ENCODE measurements at places on chromosomes 12 and 14. TPM values are rescaled to one million over a fixed set of nuclear protein-coding genes. Genes with fewer than 3 reads are reported as not detected.

The RCOR1 gene
- total RNA-seq = 40.0 TPM

The HAL gene
- total RNA-seq = not detected

The KLRB1 gene
- not detected for total RNA-seq

The RECQL gene
- 20.6 TPM for total RNA-seq

The ACADS gene
- 1.2 TPM for total RNA-seq

The MYO1A gene
- total RNA-seq = not detected

DNA sequence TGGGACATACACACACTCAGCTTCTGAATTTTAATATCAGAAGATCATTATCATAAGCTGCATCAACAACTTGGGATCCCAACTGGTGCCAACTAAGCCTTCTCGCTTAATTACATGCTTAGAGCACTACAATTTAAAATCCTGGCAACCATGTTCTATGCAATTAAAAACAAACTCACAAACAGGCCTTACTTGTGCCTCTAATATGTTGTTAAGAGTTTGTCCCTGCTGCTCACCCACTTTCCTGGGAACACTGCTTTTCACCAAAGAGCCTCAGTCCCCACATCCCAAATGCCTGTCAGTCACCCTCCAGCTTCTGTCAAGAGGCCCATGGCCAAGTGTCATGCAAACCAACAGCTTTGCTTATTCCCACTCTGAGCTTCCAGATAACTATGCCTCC is 69.7 kb downstream of the TTC9 start:
- no peak overlapping the region for H3K4me3 ChIP-seq
- DNase-seq = no peak
- H3K27me3 ChIP-seq = no peaks in the 10 kb centered on the region
- no peak overlapping the region for H3K27ac ChIP-seq

DNA sequence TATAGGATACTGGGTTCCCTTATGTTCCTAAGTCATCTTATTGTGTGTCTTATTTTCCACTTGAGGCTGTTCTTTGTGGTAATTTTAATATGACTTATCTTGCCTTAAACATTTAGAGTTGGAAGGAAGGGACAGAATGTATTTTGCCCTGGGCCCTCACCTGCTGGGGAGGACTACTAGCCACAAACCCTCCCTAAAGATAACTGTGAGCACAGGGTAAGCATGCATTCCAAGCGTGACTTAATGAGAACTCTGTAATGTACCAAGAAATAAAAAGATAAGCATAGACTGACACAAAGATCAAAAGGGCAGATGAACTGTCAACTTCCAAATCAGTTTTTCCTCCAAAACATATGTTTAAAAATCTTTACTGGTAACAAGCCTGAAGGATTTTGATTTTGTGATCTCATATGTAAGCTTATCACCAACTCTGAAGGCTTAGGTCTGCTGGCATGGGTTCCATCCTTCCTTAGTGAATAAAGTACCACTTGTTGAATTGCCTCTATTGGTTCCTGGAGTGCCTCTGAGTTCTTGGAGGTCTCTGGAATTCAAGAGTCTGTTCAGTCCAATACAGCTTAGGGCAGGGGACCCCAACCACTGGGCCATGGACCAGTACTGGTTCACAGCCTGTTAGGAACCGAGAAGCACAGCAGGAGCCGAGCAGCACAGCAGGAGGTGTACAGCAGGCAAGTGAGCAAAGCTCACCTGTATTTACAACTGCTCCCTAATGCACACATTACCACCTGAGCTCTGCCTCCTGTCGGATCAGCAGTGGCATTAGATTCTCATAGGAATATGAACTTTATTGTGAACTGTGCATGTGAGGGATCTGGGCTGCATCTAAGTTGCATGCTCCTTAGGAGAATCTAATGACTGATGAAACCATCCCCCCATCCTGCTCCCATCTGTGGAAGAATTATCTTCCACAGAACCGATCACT is 29.8 kb upstream of the NFYB start:
- H3K4me1 ChIP-seq = no peaks in the 10 kb centered on the region
- no peak overlapping the region for H3K4me3 ChIP-seq
- H3K27me3 ChIP-seq = no peaks in the 10 kb centered on the region
- DNase-seq = no peak
- no peak overlapping the region for H3K27ac ChIP-seq

DNA sequence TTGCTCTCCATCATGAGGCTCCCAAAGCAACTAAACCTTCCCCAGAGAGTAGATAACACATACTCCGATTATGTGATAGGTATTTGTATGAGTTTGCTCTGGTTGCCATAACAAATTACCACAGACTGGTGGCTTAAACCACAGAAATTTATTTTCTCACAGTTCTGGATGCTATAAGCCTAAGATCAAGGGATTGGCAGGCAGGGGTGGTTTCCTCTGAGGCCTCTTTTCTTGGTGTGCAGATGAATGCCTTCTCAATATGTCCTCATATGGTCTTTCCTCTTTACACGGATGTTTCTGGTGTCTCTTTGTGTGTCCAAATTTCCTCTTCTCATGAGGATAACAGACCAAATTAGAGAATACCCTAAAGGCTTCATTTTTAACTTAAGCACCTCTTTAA is 285.8 kb upstream of the GRIP1 start:
- no peak overlapping the region for H3K4me3 ChIP-seq
- DNase-seq = no peak
- H3K4me1 ChIP-seq = no peaks in the 10 kb centered on the region

DNA sequence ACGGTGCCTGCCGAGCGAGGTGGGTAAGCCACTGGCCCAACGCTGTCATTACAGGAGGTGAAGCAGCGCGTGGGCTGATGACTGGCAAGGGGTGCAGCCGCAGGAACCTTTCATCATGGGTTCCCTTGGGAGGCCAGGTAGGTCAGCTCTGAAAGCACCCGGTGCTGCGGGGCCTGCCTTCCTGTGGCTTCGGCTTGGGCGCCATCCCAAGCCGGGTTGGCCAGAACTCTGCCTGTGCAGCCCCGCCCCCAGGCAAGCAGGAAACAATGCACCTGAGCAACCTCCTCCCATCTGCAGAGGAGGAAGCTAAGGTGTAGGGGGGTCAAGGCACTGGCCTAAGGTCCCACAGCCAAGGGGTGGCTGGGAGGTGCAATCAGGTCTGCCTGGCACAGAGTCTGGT is 20.0 kb upstream of the HHIPL1 start:
- no peak overlapping the region for H3K4me3 ChIP-seq
- no peaks in the 10 kb centered on the region for H3K4me1 ChIP-seq
- H3K27ac ChIP-seq = no peak overlapping the region
- DNase-seq = no peak
- H3K36me3 ChIP-seq = no peaks in the 10 kb centered on the region

GRCh38 chr14:36151335-36151734 is 25.2 kb downstream of the PTCSC3 start:
- H3K4me3 ChIP-seq = no peak overlapping the region
- DNase-seq = no peak
- H3K27ac ChIP-seq = no peak overlapping the region
- H3K36me3 ChIP-seq = no peaks in the 10 kb centered on the region

- H3K27ac ChIP-seq = no peak overlapping the region
- no peaks in the 10 kb centered on the region for H3K27me3 ChIP-seq
- H3K36me3 ChIP-seq = no peaks in the 10 kb centered on the region
- H3K4me1 ChIP-seq = no peaks in the 10 kb centered on the region
- no peak for DNase-seq
- no peak overlapping the region for H3K4me3 ChIP-seq
Measured at GRCh38 chr14:64110802-64111201, 183.4 kb downstream of the ESR2 start.

DNA sequence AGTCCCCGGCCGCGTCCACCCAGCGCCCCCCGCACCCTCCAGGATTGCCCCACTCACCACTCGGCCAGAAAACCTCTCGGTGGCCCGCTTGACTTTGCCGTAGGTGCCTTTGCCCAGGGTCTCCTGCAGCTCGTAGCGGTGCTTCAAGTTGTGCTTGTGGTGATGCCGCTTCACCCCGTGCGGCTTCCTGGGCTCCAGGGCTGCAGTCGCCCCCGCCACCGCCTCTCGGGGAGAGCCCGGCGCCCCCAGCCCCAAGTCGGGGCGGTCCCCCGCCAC is 459 bp downstream of the NUAK1 start:
- no peaks in the 10 kb centered on the region for H3K27me3 ChIP-seq
- peak overlapping the region; percentile 96 for H3K27ac ChIP-seq
- peaks cover 4% of the 10 kb centered on the region for H3K4me1 ChIP-seq
- peak overlapping the region; percentile 91 for H3K4me3 ChIP-seq

DNA sequence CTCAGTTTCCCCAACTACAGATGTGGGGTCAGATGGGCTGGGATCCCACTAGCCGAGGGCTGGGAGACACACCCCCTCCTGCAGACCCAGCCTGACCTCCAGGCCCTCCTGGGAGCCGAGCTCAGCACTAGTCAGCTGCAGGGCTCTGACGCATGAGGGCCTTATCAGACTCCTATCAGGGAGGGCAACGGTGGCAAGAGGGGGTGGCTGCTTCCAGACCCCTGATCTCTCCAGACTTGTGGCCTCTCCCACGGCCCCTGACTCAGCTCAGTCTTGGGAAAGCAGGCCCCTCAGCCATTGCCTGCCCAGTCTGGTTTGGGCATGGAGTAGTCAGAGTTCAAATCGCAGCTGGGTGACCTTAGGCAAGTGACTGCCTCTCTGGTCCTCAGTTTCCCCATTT is 2.5 kb downstream of the RASAL1 start:
- no peaks in the 10 kb centered on the region for H3K4me1 ChIP-seq
- H3K27ac ChIP-seq = no peak overlapping the region
- H3K27me3 ChIP-seq = no peaks in the 10 kb centered on the region
- no peak for DNase-seq
- no peak overlapping the region for H3K4me3 ChIP-seq
- no peaks in the 10 kb centered on the region for H3K36me3 ChIP-seq

DNA sequence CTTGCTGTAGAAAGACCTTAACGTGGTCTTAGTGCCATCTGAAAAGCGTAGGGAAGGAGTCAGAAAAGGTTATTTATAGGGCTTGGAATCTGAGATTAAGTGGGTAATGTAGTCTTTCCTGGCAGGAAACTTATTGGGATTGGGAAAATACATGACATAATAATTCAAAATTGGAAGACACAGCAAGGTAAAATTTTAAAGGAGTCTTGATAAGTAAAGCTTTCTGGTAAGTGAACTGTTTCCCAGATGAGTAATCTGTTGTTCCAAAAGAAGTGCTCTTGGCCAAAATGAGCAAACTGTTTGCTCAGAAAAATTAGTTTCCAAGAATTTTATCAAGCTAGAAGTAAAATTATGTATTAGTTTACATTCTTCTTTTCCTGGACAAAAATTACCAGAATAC is 149.3 kb upstream of the TMTC2 start:
- H3K4me1 ChIP-seq = no peaks in the 10 kb centered on the region
- H3K4me3 ChIP-seq = no peak overlapping the region
- H3K27ac ChIP-seq = no peak overlapping the region
- DNase-seq = no peak
- no peaks in the 10 kb centered on the region for H3K36me3 ChIP-seq
- H3K27me3 ChIP-seq = no peaks in the 10 kb centered on the region

DNA sequence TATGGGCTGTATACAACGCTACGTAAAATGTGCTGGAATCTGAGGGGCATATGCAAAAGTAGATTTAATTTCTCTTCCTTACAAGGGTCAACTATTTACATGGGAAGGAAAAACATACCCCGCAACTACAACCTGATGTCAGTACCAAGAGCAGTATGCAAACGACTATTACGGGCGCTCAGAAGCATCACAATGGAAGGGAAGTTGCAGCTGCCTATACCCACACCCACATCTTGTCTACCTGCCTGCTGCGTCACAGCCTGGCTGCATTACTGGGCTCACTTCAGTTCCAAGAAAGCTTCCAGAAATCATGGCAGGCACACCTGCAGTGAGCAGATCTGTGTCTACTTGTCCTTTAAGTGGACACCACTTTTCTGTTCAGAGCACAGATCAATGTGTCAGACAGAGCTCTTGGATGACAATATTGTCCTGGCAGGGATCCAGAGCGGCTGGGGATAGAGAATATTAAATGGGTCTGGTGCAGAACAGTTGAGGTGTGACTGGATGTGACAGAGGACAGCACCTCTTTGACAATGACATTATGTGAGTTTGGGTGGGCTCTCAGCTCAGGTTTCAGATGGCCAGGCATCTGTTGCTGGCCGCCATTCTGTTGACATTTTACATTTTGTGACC is 41.5 kb upstream of the GNG2 start:
- H3K4me3 ChIP-seq = no peak overlapping the region
- H3K27me3 ChIP-seq = no peaks in the 10 kb centered on the region
- H3K36me3 ChIP-seq = no peaks in the 10 kb centered on the region

DNA sequence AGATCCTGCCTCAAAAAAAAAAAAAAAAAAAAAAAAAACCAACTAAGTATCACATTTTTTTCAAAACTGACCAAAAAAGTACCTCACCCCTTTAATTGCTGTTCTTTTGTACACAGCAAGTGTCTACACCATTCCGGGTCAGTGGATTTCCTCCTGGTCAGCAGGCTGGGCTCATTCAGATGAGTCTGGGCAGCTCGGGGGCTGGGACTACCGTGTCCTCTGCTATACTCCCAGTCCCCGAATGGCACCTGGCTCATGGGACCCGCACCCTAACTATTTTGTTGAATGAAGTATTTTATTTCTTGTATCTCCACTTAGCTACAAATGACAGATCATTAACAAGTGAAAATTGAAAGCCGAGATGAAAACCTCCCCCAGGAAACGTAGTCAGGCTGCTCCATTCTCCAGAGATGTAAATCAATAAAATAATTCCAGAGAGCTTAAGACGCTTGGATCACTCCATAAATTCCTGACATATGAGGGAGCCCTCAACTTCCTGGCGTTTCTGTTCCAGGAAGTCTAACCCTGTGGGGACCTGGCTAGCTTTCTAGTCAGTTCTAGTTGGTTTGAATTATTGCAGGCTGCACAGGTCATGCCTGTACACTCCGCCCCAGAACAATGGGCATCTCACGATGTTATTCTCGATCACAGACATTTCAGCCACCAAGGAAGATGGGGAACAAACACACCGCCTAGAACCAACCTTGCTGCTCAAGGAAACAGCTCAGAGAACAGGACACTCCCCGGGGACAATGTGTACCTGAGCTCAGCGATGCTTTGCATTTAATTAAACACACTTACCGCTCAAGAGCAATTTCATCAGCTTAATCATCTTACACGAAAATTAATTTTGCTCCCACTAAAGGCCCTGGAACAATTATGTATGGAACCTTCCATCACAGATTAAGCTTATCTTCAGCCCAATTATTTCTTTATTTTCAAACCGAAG is 76.3 kb downstream of the RIMBP2 start:
- no peaks in the 10 kb centered on the region for H3K4me1 ChIP-seq
- H3K4me3 ChIP-seq = no peak overlapping the region
- no peaks in the 10 kb centered on the region for H3K27me3 ChIP-seq
- H3K36me3 ChIP-seq = no peaks in the 10 kb centered on the region
- no peak for DNase-seq

- no peaks in the 10 kb centered on the region for H3K27me3 ChIP-seq
- no peak overlapping the region for H3K4me3 ChIP-seq
- no peak for DNase-seq
Measured at GRCh38 chr14:100070310-100070709, 5.1 kb downstream of the EVL start.

DNA sequence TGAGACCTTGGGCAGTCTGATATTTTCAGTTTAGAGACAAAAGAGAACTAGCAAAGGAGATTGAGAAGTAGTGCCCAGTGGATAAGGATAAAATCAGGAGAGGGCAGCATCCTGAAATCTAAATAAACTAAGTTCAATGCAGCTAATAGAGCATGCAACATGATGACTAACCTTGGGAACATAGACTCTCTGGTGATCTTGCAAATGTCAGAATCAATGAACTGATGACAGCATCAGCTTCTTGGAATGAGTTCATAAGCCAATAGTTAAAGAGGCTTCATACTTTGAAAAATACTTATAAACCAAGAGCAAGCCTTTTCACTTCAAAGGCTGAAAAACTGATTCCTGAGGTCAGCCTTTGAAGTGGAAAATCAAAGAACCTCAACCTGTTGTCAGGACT is 8.2 kb downstream of the TAS2R19 start:
- no peak for DNase-seq
- H3K4me3 ChIP-seq = no peak overlapping the region
- no peaks in the 10 kb centered on the region for H3K36me3 ChIP-seq
- H3K4me1 ChIP-seq = no peaks in the 10 kb centered on the region

Measured in uterus (tissue), 4 donors.